ENCODE measurements at places on chromosomes 11 and 22.

DNA sequence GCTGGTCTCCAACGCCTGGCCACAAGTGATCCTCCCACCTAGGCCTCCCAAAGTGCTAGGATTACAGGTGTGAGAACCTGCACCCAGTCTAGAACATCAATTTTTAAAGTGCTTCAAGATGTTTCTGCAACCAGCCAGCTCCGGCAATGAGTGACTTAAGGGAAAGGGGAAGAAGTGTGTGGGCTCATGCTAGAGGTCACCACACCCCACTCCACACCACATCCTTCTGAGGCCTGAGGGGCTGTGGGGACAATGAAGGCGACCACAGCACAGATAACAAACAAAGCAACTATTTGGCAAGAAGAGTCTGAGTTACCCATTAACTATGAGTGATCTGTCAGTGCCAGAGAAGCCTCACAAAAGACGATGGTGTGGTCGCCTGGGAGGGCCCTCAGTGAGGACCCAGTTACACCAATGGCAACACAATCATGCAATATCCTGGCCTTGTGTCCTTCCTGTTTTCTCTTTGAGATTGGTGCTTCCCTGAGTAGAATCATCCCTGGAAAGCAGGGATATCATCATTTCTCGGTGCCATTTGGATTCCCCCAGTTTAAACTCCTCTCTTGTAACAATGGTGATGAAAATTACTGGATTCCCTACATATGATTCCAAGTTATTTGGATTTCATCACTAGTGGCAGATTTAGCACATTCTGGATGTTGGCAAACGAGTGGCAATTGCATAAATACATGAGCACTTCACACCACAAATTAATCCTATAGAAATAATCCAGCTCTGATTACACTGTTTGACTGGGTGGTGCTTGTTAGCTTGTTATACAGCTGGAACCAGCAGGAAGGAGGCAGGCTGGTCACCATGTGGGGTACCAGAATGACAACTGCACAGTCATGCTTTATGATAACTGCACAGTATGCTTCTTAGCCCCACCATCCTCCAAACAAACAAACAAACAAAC is 18.4 kb downstream of the ABTB2 start:
- DNase-seq: no peak

DNA sequence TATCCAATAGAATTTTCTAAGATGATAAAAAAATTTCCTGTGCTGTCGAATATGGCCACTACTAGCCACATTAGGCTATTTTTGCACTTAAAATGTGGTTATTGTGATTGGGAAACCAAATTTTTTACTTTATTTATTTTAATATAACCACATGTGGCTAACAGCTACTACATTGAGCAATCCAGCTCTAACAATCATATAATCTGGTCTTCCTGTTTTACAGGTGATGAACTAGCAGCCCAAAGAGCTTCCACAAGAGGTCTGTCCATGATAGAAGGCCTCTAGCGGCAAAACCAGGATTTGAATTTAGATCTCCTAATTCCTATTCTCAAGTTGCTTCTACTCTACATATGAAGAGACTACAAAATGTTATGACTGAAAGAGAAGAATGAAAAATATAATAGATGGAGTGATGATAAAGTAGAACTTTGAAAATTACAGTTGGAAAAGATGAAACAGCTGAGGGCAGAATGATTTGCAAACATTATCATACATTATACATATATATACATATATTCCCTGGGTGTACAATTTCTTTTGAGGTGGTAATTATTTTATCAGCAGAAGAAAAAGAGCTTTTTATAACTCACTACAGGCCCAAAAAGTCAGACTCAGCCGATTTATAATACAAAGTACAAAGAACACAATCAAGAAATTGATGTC is 363.5 kb upstream of the PITPNB start:
- no peak for DNase-seq

- DNase-seq: no peak
Measured at GRCh38 chr22:49739138-49739537, 88.5 kb downstream of the BRD1 start.

GRCh38 chr11:117872420-117872961 is 4.0 kb downstream of the FXYD6 start:
- no peak for DNase-seq

DNA sequence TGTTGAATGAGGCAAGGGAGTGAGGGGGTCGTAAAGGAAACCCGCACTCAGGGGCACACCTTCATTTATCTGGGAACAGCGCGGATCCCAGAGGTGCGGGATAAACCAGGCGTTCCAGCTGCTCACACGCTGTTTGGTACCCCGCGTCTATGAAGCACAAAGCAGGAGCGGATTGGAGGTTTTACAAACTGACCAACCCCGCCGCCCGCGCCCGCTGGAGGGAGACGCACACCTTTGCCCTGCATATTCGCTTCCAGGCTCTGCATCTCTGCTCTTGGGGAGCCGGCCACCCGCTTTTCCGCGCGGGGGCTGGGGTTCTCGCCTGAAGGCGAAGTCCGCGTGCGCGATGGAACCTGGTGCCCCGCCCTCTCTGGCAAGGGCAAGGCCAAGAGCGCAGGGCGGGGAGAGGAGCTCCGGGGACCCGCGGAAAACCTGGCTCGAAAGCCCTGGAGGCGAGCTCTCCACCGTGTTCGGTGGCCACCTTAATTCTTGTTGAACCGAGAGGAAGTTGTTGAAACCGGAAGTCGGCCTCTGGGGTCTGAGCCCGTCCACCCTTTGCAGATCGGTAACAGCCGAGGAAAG is 6.8 kb upstream of the ALX4 start:
- DNase-seq: no peak

- no peak for DNase-seq
Measured at GRCh38 chr22:43085658-43086606, 3.3 kb downstream of the TTLL1 start.

- no peak for DNase-seq
Measured at GRCh38 chr11:44016546-44017442, 31.0 kb upstream of the ACCSL start.

GRCh38 chr11:63613517-63614135 is 607 bp downstream of the PLAAT3 start:
- DNase-seq: peak; percentile 43

- no peak for DNase-seq
Measured at GRCh38 chr11:3018596-3018995, 26.5 kb upstream of the NAP1L4 start.

DNA sequence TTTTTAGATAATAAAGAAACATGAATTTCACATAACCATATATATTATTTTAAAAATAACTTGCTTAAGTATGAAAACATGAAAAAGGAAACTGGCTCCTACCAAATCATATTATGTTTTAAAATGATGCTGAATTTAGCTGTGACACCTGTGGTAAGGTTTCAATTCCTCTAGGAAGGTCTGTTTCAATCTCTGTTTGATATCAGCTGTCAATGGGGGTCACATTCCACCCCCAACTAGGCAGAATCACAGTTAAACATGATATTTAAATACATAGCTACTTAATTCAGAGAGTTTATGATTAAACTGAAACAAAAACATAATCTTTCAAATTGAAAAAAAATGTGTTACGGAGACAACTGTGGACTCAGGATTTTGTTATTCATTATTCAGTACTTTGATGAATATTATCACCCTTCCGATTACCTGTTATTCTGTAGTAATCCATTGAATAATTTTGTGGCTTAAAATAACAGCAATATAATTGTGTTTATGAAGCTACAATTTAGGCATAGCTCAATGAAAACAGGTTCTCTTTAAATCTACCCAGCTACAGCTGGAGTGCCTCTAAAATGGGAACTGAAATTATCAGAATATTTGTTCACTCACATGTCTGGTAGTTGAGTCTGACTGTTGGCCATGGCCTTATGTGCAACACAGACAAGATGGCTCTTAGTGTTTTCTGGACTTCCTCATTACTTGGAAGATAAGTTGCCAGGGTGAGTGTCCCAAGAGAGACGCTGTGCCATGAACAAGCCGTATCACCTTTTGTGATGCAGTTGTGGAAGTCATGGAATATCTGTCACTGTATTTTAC is 244.6 kb upstream of the ANO3 start:
- no peak for DNase-seq

GRCh38 chr22:37485395-37486223 is 575 bp downstream of the MFNG start:
- DNase-seq: no peak

DNA sequence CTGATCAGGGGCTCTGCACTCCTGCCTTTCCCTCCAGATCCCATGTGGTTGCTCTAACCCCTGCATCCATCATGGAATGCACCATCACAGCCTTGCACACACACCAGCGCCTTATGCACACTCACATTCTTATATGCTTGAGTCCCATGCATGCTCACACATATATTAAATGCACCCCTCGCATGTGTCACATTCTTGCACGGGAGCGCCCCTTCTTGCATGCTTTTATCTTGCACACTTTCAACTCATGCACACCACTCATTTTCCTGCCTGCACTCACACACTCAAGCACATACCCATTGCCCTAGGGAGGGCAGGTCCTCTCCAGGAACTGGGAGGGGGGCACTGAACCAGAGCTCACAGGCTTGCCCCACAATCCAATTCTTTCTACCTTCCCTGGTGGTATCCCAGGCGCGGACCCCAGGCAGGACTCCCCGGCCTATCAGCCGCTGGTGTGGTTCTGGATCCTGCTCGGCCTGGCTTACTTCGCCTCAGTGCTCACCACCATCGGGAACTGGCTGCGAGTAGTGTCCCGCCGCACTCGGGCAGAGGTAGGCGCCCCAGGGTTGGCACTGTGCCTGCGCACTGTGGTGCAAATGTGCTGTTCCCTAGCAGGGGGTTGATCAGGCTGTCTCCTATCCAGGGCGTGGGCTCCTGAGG is 2.3 kb upstream of the CATSPERZ start:
- no peak for DNase-seq

- no peak for DNase-seq
Measured at GRCh38 chr22:28247136-28247535, 328.1 kb upstream of the PITPNB start.

DNA sequence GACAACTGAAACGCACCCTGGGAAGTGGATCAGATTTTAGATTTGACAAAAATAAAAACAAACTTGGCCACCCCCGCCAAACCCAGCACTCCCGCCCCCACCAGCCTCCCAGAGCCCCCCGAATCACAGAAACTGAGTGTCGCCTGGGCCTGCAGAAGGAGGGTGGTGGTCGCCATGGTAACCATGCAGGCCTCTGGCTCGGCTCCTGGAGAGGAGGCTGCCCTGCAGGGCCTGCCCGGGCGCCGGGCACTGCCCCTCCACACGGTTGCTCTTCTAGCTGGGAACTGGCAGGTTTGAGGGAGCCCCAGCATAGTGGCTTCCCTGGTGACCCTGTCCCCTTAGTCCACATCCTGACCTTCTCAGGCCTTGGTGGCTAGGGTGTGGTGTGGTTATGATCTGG is 19.3 kb downstream of the CACNA1I start:
- DNase-seq: no peak

GRCh38 chr11:60942970-60943565 is 8.9 kb downstream of the SLC15A3 start:
- no peak for DNase-seq

DNA sequence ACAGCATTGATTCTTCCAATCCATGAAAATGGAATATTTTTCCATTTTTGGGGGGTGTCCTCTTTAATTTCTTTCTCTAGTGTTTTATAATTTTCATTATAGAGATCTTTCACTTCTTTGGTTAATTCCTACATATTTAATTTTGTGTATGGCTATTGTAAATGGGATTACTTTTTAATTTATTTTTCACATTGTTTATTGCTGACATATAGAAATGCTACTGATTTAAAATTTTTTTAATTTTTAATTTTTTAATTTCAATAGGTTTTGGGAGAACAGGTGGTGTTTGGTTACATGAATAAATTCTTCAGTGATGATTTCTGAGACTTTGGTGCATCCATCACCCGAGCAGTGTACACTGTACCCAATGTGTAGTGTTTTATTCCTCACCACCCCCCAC is 26.6 kb upstream of the OOSP4B start:
- no peak for DNase-seq

DNA sequence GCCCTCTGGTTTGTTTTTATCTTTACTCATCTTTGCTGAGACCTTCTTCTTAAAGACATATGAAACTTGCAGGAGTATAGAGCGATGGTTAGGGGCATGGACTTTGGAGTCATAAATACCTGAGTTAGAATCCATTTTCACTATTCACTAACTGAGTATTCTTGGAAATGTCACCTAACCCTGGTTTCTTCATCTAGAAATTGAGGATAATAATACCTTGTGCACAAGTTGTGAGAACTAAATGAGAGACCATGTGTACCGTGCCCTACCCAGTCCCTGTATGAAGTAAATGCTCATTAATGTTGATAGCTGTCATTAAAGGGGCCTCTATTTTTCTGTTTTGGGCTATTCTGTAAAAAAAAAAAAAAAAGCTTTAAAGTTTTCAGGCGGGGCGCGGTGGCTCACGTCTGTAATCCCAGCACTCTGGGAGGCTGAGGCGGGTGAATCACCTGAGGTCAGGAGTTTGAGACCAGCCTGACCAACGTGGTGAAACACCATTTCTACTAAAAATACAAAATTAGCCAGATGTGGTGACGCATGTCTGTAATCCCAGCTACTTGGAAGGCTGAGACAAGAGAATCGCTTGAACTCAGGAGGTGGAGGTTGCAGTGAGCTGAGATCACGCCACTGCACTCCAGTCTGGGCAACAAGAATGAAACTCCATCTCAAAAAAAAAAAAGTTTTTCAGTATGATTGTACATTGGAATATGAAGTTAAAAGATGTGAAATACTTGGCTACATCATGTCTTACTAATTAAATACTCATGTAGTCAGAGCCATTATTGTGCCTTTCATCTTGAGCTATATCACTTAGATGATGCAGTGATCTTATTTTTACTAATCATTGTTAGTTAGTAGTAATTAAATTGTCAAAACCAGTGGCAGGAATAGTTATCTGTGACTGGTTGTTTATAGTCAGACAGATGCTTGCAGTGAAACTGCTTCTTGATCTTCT is 95.0 kb downstream of the AMOTL1 start:
- no peak for DNase-seq

DNA sequence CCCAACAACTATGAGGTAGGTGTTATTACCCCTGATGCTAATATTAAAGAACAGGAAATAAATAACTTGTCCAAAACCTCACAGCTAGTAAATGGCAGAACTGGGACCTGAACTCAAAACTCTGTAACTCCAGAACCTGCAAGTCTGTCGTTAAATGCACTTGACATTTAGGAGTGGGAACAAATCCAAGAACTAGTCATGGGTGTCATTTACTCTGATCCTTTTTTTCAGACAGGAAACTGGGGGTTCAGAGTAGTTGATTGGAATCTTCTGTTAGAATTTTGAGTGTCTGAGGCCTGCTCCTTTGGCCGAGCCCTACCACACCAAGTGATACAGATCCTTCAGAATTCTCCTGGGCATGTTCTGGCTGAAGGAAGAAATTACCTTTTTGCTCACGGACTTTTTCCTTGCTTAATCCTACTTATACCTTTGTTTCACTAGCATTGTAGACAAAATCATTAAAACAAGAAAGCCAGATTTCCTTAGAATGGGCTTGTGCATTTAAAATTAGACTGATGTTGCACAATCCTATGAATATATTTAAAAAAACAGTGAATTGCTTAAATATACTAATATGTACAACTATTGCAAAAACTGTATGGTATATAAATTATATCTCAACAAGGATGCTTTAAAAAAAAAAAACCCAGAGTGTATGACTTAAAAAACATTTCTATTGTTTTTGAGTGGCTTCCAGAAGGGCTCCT is 1.4 kb upstream of the YAP1 start:
- no peak for DNase-seq

- DNase-seq: no peak
Measured at GRCh38 chr11:6269994-6270393, 10.4 kb downstream of the CCKBR start.

Data from CD8-positive, alpha-beta memory T cell (primary cell).